ENCODE measurements at places on chromosomes 3 and 15.

DNA sequence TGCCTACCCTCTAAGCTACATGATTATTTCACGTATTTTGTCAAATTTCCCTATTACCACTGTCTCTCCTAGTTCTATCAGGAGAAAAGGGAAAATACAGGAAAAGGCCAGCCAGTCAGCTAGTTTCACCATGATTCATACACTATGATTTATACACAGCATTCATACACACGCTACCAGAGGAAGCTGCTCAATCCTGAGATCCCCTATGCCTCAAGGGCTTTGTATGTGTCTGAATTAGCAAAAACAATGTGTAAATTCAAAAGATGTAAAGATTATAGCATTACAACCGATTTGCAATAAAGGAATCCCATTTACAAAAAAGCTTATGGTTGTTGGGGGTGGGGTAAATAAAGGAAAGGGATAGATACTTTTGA, 3.1 kb upstream of the ACKR4 start:
- no peak for DNase-seq

DNA sequence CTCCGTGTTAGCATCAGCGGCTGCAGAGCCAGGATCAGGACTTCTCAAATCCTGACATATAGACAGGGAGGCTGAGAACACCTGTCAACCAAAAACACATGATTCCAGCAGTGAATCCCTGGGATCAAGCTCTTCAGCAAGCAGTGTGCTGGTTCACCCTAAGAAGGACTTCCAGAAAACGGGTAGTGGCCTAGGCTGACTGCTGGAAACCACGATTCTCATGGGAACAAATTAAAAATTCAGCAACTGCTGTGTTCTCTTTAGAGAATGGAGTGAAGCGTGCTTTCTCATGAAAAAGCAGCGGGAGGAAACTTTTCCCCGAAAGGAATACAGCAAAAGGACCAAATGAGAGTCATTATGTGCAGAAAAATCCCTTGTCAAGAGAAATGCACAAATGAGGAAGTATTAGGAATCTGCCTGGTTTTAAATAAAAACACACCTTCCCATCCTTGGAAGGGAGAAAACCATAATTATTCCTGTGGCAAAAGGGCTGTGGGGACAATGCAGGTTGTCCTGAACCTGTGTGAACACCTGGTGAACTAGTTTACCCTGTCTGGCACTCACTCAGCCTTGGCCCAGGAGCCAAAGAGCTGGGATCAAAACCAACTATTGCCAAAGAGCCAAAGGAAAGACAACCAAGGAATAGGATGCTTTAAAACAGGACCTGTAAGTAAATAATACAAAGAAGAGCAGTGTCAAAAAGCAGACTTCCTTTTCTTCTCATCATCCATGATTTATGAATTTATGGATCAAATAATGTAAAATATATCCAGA, 13.4 kb downstream of the IL12A start:
- no peak for DNase-seq

GRCh38 chr3:170010498-170010897, 27.3 kb upstream of the GPR160 start:
- no peak for DNase-seq

DNA sequence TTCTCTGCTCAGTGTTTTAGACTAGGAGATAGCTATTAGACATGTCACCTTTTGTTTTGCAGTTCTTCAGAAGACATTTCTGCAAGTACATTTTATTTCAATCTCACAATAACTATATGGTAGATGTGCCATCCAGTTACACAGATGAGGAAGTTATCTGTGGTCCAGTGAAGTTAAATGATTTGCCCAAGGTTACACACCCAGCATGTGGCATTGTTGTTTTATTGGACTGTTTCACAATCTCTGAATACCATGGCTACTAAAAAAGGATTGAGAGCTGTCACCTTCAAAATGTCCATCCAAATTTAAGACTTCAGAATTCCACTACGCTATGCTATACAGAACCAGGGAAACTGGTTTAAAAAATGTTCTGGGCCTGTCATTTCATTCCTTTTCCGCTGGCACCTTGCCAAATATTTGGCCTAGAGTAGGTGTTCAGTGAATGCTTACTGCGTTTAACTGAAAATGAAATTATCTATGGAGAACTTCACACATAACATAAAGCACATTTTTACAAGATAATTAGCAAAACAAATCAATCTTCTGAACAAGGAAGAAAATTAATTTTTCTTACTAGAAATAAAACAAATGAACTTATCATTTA, 20.2 kb downstream of the TM6SF1 start:
- no peak for DNase-seq

DNA sequence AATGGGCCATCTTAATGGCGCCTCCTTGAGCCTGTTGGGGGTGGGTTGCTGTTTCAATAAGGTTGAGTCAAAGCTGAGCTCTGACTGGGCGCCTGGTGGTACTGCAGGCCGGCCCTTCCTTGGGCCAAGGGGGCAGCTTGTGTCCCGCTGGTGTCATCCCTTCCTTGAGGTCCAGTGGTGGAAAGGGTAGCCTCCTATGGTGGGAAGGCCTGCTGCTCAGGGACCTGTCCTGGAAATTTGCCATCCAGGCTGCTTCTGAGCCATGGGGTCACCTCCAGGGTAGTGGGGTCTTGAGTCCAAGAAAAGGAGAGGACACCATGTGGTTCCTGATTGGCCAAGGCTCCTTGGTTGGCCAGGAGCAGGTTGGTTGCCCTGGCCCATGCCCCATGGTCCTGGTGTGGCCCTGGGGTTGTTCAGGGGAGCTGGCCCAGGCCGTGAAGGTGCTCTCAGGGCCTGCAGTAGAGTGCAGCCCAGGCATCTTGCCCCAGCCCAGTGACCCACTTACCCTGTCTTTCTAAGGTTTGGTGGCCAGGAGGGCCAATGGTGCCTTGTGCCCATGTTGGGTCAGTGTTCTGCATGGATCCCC, 188.7 kb downstream of the UBE3A start:
- no peak for DNase-seq

GRCh38 chr3:42655980-42656679, 2.6 kb downstream of the ZBTB47 start:
- no peak for DNase-seq

GRCh38 chr3:149324332-149324731, 9.1 kb downstream of the TM4SF18 start:
- no peak for DNase-seq

DNA sequence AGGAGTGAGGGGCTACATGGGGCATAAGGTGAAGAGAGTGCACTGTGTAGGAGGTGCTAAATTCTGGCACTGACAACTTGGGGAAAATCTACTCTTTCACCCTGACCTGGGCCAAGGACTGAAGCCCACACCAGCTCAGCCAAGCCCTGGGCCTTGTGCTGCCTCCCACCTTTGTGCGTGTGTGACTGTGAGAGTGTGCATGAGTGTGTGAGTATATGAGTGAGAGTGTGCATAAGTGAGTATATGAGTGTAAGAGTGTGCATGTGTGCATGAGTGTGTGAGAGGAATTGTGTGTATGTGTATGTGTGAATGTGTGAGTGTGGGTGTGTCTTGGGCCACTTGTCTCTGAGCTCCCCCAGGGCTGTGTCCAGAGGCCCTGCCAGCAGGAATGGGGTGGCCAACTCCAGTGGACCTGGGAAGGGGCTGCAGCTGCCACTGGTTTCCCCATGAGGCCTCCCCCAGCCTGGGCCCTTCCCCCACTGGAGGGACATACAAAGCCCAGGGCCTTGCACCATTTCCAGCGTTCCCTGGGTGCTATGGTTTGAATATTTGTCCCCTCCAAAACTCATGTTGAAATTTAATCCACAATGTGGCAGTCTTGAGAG, 15.2 kb downstream of the C3orf22 start:
- DNase-seq = no peak

GRCh38 chr3:150293401-150294001, 114.6 kb upstream of the TSC22D2 start:
- no peak for DNase-seq

DNA sequence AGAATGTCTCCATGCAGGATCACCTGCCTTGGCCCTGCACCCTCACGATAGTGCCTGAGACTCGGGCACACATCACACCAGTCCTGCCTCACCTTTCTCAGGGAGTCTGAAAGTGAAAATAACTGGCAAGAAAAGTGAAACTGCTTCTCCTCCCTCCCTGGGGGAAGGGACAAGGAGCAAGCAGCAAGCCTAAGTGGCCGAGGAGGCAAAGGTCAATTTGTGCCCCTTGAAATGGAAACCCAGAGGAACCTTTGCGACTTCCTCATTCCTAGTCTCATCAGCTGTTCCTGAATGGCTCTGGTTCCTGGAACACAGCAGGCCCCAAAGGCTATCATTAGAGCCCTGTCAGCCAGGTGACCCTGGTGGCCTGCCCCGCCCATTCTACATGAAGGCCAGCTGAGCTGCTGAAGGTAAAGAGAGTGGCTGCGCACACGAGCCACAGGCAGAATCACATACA, 28.0 kb upstream of the SLCO2A1 start:
- DNase-seq = no peak

DNA sequence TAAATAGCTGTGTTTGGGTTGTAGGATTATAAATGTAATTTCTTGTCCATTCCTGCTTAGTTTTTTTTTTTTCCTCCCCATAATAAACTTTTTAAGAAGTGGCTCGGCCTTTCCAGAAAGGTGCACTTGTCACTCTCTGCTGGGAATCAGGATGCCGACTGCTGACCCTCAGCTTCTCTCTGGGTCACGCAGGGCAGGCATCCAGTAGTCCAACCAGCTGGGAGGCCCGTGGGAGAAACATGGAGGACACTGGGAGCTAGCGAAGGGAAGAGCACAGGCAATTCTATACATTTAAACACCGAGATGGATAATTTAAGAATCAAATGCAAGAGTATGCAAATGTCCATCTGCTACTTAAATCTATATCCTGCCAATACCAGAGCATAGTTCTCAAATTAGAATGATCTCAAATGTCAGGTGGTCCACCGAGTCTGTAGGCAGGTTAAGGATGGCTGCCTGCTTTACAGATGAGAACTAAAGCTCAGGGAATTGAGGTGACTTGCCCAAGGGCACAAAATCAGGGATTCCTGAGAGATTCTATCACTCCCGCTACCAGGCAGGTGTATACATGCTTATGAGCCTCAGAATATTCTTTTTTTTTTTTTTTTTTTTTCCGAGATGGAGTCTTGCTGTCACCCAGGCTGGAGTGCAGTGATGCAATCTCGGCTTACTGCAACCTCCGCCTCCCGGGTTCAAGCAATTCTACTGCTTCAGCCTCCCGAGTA, 64.5 kb downstream of the DAPK2 start:
- DNase-seq = no peak

GRCh38 chr3:37816271-37816670, 45.4 kb upstream of the CTDSPL start:
- DNase-seq = no peak

DNA sequence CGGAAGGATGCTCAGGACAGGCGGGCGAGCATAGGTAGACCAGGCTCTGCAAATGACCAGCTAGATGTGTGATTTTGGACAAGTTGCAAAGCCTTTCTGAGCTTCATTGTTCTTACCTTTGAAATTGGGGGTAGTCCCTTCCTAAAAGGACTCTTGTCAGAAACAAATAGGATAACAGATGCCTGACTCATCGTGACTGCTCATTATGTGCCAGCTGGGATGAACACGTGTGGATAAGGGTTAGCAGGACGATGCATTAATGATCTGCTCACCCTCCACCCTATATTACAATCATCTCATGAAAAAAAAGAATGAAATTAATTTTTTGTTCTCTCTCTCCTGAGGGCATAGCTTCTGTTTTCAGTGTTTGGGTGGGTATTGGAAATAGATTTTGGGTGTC, 223.4 kb downstream of the NR2F2 start:
- no peak for DNase-seq

- no peak for DNase-seq
Observed at GRCh38 chr15:100686021-100686724, 83.8 kb downstream of the ASB7 start.

GRCh38 chr3:19506171-19506570, 357.9 kb downstream of the KCNH8 start:
- DNase-seq = no peak

- no peak for DNase-seq
Observed at GRCh38 chr3:185935465-185936272, 2.1 kb downstream of the TRA2B start.

Data from cerebellar nuclear complex (tissue), 1 donor.